ENCODE measurements at places on chromosomes 4 and X.

DNA sequence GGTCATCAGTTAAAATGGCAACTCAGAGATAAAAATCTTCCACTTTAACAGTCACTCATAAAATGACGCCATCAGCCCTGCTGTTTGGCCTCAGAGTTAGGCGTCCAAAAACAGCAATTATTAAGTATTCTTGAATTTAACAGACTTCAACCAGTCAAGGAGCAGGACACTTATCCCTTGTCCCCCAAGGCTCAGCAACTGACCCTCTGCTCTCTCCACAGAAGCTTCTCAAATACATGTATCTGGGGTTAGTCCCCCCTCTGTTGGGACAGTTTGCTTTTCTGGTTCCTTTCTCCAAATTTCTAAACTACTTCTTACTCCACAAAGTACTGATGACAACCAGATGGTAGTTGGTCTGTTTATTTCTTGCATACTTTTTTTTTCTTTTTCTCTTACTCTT is 54.4 kb downstream of the SOD3 start:
- no peak for DNase-seq

GRCh38 chr4:20422398-20422797 is 170.7 kb downstream of the SLIT2 start:
- DNase-seq: peak; percentile 14

DNA sequence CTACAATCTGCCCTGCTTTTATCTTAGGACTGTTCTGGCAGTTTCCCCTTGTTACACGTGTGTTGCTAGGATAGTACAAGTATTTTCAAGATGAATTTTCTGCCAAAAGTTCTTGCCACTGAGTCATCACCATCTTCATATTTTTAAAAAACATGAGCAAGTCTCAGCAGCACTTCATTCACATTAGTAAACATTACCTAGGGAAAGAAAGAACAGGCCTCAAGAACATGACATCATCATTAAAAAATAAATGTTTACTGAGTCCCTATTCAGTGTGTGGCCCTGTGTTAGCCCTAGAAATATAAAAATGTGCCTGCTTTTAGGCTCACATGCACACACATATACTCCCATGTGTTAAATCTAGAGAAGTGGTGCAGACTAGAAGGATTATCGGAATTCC is 18.7 kb upstream of the GPC3 start:
- peak; percentile 22 for DNase-seq

- no peak for DNase-seq
Observed at GRCh38 chr4:121370729-121371325, 10.0 kb downstream of the QRFPR start.

- no peak for DNase-seq
Observed at GRCh38 chr4:3759236-3759635, 6.9 kb upstream of the ADRA2C start.

GRCh38 chr4:108201774-108202173 is 33.0 kb upstream of the LEF1 start:
- no peak for DNase-seq

DNA sequence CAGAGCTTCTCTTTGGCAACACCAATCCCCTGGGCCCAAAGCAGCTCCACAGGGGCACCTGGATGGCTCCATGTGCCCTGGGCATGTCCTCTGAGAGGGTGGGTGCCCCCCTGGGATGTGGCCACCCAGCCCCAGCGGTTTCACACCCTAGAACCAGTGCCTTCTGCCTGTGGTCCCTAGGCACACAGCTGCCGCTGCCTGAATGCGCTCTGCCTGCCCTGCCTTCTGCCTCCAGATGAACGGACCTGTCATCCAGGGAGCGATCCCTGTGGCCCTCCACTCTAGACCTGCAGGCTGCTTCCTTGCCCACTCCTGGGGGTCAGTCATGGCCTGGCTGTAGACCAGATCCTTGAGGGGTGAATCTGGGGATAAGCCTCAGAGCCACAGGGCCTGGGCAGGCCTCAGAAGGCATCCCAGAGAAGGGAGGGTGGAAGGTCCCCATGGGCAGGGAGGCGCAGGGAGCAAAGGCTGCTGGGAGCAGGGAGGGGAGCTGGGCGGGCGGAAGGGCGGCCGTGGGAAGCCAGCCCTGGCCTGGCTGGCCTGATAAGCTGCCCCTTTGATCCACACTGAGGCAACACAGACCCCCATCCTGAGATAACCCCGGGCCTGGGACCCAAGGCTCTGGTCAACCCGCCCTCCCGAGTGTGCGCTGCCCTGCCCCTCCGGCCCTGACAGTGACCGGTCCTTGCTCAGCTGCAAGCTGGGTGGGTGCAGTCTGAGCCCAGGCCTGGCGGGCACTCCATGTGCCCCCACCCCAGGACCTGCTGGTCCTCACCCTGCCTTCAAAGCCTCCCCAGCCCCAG is 8.1 kb upstream of the FGFR3 start:
- no peak for DNase-seq

DNA sequence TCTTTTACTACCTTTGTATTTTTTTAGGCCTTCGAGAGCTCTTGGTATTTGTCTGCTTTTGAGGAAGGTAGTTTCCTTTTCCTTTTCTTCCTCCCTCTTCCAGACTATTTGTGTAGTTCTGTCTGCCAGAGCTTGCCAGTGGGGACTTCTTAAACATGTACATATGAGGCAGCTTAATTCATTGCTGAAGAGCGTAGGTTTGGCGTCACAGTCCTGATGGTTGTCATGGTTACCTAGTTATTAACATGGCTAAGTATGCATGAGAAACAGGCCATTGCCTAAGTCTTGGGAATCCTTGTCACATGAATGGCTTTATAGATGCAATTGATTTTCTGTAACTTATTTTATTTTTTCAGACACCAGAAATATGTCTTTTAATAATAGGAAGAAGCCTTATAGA is 48.5 kb upstream of the ARMCX2 start:
- DNase-seq: peak; percentile 2

All from astrocyte (in vitro differentiated cells and primary cell).